ENCODE measurements at places on chromosomes 16 and 17.
A peak's percentile ranks its signal among the peaks of the same experiment; 100 is the strongest.

GRCh38 chr16:14635395-14636165, 2.8 kb downstream of the BFAR start:
- no peak for DNase-seq

GRCh38 chr17:15914400-15915170, 30.3 kb upstream of the ADORA2B start:
- DNase-seq = peak; percentile 74

DNA sequence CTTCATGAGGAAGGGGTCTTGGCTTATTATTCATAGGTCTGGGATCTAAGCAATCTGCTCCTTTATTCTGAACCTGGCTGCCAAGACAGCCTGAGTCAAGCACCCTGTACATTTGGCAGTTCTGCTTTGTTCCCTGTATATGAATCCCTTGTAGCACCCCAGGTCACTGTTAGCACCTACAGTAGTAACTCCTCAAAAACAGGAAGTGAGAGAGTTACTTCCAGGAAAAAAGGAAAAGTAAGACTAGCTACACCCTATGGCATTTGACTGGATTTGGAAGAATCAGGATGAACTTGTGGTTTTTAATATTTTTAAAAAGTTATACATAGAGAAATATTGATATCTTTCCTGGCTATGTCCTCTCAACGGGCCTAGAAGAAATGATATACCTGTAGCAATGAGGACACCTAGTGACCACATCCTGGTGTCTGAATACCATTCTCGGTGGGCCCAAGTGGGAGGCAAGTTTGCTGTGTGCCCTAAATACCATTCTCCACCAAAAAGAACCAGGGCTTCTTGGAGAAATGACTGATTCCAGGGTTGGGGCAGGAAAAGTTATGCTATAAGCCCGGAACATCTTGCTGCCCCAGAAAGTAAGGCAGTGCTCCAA, 9.9 kb downstream of the ANKRD40 start:
- DNase-seq = no peak

- no peak for DNase-seq
Measured at GRCh38 chr17:80819422-80820164, 172.0 kb upstream of the CHMP6 start.

- no peak for DNase-seq
Measured at GRCh38 chr17:3963237-3964201, 718 bp downstream of the ATP2A3 start.

DNA sequence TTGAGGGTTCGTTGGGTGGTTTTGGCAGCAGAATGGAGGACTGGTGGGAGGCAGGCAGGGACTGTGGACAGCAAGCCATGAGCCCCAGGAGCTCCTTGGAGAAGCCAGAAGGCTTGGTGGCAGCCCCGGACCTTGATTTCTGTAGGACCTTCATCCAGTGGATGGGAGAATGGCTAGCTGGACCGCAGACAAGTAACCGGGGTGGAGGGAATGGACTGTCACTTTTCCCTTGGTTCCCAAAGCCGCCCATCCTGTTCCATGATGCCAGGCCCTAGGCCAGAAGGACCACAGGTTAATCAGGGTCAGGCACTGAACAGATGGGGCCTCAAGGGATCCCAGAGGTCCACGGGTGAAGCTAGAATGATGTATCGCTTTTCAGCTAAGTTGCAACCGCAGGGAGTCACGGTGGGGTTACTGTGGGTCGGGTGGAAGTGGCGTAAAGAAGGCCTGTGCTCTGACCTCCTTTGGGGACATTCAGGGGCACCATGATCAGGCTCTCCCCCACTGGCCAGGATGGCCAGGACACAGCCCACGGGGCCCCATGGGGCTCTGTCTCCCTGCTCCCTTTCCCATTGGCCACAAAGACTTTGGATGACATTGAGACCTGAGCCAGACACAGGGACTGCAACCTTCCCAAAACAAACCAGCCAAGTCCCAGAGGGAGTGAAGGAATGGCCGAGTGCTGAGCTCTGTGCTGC, 66.9 kb upstream of the MRTFB start:
- no peak for DNase-seq

- DNase-seq = no peak
Measured at GRCh38 chr17:7218166-7218565, 1.5 kb downstream of the DLG4 start.

DNA sequence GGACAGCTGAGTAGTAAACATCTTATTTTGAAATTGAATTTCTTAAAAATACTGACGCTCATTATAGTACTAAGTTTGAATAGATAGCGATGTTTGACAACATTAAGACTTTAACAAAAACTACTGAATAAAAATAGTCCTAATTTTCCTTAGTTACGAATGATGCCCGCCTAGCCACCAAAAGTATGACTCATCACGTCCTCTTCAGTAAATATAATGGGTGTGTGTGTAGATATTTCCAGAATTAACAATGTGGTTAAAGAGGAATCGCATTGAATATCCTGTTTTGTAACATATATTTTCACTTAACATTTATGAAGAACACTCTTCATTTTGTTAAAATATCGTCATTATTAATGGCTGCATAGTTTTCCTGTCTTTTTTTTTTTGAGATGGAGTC, 187.6 kb downstream of the MYO1D start:
- DNase-seq = no peak

GRCh38 chr17:56096026-56096810, 57.1 kb upstream of the ANKFN1 start:
- DNase-seq = no peak

DNA sequence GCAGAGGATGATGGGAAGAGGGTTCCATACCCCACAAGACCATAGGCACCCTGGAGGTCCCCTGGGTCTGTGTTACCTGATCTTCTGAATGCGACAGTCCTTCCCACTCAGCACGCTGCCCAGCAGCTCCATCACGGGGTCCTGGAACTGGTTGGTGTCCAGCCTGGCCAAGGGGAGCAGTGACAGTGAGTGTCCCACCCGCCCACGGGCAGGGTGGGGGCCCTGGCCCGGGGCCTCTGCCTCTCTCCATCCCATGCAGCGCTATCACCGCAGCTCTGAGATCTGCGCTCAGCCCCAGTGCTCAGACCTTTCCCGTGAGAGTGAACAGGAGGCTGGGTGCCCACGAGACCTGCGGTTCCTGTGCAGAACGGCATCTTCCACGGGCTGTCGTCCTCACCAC, 15.6 kb downstream of the NLRC3 start:
- no peak for DNase-seq

DNA sequence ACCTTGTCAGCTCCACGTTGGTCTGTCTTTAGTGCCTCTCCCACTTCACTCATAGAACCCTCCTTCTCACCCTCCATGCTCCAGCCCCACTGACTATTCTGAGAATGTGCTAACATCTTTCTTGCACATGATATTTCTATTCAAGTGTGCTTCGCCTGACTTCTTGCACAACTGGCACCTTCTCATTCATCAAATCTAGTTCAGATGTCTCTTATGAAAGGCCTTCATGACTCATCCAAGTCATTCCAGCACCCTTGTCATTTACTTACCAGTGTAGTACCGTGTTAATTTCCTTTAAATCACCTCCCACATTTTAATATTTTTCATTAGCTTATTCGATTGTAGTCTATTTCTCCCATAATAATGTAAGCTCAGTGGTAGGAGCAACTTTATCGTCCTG, 197.8 kb upstream of the PIRT start:
- DNase-seq = no peak

- no peak for DNase-seq
Measured at GRCh38 chr16:87330646-87331045, 13.5 kb upstream of the C16orf95 start.

- no peak for DNase-seq
Measured at GRCh38 chr16:2895813-2896212, 12.8 kb downstream of the FLYWCH2 start.

- DNase-seq = no peak
Measured at GRCh38 chr17:41354536-41354935, 3.9 kb upstream of the KRT33A start.

DNA sequence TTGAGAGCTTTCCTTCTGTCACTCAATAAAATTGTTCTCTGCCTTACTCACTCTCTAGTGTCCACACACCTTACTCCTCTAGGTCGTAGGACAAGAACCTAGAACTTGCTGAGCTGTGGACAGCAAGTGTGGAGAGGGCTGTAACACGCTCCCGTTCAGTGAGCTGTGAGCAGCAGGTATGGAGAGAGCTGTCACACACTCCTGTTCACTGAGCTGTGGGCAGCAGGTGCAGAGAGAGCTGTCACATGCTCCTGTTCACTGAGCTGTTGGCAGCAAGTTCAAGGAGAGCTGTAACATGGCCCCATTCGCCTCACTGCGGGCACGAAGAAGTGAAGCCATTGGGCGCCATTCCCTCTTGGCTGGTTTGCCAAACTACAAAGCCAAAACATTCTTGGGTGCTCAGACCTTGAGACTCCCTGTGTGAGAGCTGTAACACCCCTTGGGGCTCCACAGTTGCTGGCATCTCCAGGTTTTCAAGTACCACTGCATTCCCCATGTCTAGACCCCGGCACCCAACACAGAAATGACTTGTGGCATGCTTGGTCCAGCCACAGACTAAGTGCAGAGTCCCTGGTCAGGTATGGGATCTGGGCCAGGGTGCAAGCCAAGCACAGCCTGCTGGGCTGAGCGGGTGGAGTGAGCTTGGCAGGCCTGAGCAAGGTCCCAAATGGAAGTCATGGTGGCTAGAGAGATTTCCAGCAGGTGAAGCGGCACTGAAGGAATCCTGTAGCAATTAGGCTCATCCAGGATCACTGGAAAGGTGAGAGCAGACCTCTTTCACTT, 608.0 kb upstream of the CDH8 start:
- DNase-seq = no peak

- no peak for DNase-seq
Measured at GRCh38 chr17:77916264-77916663, 42.2 kb upstream of the TNRC6C start.

- no peak for DNase-seq
Measured at GRCh38 chr16:12675852-12676251, 127.8 kb downstream of the CPPED1 start.

- no peak for DNase-seq
Measured at GRCh38 chr17:39485555-39485954, 24.3 kb downstream of the CDK12 start.

GRCh38 chr16:31142109-31143010, 6.8 kb upstream of the PRSS8 start:
- peak; percentile 100 for DNase-seq

DNA sequence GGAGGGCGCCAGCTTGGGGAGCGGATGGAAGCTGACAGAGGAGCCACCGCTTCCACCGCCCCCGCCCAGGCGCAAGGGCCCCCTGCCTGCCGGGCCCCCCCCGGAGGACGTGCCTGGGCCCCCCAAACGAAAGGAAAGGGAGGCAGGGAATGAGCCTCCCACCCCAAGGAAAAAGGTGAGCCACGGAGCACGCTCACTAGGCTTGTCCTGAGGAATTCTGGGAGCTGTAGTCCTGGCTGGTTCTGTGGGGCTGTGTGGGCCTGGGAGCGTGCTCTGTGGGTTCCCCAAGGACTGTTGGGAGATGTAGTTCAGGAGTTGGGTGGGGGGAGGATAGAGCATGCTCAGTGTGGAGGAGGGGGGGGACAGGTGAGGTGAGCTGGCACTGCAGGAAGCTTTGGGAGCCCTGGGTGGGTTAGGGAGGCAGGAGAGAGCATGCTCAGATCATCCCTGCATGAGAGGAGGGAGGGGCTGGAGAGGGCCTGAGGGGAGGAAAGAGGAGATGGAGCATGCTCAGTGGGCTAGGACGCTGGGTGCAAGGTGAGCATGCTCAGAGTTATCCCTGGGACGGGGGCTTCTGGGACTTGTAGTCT, 4.5 kb downstream of the FBXL19 start:
- DNase-seq = no peak

GRCh38 chr16:29862383-29862883, 593 bp downstream of the CDIPT start:
- no peak for DNase-seq

DNA sequence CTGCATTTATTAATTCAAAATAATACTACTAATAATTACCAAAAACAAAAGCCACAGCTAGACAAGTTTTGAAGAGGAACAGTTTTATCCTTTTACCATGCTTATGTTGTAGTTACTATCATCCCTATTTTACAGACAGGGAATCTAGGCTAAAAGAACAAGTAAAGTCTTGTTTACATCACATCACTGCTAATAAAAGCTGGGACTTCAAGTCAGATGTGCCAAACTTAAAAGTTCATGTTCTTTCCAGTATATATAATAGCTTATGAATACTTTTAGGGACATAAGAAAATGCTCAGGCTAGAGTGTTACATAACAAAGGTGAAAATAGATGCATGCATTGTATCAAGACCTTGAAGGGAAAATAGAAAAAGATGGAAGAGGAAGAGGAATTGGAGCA, 234.2 kb downstream of the CDH11 start:
- DNase-seq = no peak

DNA sequence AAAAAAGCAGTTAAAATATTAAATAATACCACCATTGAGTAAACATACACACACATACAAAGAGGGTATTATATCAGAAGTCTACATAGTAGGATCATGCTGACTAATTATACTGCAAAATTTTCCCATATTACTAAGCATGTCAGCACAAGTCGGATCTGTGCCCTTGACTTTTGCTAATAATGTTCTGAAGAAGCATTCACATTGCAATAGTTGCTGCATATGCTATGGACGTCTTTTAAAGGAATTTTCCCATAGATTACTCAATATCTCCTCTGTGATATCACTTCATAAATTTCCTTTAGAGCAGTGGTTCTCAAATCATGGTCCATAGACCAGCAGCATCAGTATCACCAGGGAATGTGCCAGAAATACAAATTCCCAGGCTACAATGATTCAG, 110.9 kb upstream of the NUDT7 start:
- peak; percentile 2 for DNase-seq

- no peak for DNase-seq
Measured at GRCh38 chr16:56389554-56389953, 35.8 kb downstream of the AMFR start.

GRCh38 chr17:80264205-80265075, 3.8 kb downstream of the RNF213 start:
- DNase-seq = no peak

DNA sequence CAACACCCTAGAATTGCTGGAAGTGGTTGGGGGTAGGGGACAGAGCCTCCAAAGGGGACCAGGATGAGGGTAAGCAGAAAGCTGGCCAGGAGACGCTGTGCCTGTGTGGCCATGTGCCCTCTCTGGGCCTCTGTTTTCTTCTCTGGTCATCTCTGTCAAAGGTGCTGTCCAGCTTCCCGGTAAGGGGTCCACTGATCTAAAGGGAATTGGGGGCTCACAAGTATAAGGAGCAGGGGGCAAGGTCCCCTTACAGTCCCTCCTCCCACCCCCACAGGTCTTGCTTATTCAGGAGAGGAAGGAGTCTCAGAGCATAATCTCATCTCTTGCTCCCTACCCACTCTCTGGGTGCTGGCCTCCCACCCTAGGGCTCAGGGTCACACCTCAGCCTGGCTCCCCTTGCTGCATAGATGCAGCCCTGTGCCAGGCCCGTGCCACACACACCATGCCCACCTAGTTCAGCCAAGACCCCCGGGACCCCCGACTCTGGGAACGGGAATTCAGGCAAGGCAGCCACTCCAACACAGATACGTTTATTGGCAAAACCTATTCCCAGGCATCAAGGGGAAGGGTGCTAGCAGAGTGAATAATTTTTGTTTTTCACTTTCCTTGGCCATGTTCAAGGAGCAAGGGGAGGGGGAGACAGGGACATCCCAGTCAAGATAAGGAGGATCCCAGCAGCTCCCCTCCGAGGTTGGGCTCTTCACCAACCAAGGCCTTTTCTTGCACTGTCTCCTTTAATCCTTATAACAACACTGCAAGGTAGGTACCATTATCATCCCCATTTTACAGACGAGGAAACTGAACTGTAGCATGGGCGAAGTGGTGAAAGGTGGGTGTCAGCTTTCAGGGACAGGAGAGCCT, 19.8 kb downstream of the SLC4A1 start:
- DNase-seq = no peak

Measured in esophagus muscularis mucosa (tissue), 4 donors.